NCI-H2029 treated with DMSO at 0.1 percent for 48 hours (cell line): ENCODE measurements at places on chromosomes 13 and 19.

DNA sequence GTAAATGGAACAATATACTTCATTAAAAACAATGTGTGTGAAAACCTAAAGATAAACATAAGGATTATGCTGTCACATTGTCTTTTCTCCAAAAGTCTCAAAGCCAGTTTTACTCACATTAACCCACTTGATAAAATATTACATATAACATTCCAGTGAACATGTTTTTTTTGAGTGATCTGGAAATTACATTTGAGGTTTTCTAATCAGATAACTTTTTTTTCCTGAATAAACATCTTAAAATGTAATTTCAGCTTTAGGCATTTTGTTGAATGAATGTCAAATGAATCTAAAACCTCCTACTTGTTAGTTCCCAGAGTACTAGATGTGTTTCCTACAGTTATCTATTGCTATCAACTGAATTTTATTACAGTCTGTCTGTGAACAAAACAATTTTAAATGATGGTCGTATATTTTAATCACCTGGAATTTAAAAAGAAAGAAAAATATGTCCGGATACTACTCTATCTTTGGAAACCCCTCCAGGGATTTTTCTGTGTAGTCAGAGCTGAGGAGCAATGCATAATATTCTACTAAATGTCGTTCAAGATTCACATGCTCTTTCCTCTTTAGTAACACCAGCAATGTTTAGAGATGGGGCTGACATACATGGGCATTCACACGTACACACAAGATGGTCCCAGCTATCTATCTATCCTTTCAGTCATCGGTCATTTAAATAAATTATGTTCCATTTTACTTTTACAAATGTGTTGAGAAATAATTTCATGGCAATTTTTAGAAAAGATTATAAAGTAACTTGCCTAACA is 283.9 kb downstream of the KLF12 start:
- DNase-seq, result no peak

DNA sequence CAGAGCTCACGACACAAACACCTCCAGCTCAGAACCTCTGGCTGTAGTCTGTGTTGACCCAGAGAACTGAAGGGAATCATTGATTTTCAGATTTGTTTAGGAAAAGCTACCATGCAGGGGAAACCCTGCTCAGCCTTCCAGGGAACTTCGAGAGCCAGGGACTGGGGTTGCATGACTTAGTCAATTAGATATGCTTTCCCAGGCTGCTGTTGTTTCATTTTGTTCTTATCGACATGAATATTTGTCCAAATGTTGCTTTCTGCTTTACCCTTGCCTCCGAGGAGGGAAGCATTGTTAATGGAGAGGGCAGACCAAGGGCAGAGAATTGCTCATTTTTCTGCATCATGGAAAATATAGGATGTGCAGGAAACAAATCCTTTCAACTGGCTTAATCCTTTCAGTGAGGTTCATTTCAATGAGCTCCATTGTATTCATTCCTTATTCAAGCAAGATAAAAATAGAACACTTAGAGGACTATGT is 82.5 kb downstream of the KLF5 start:
- DNase-seq, result peak; percentile 57

DNA sequence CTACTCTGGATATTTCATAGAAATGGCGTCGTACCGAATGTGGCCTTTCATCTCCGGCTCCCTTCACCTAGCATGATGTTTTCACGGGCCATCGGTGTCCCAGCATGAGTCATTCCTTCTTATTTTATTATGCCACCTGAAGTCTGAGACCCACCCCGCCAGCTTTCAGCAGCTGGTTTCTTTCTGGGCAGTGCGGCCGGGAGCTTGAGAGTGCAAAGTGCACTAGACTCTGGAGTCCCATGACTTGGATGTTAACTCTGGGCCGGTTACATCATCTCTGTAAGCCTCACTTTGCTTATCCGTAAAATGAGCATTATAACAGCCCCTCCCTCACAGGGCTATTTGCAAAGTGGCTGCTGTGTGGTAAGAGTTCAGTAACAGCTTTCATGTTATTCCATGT is 5.8 kb upstream of the KMT5C start:
- DNase-seq, result no peak

DNA sequence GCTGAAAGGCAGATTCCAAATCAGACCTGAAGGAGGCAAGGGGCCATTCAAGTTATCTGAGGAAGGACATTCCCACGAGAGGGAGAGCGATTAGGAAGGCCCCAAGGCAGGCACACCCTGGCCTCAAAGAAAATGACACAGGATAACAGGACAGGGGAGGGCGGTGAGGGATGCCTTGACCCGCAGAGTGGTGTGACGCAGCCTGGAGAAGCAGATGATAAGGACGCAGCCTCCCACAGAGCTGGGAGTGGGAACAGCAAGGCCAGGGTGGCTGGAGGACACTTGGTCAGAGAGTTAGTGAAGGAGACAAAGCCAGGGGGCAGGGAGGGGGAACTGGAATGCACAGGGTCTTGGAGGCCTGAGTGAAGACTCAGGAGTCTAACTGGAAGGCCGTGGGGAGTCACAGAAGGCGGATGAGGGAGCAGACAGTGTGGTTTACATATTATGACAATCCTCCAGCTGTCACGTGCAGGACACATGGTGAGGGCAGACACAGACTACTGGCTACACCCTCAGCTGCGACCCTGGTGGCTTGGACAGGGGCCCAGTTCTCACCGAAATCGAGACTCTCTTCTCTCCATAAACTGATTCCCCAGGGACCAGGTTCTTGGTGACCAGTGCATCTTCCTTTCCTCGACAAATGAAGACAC is 5.8 kb upstream of the DYRK1B start:
- DNase-seq, result no peak

GRCh38 chr19:41288673-41289530 is 21.1 kb upstream of the CCDC97 start:
- DNase-seq, result no peak

- DNase-seq, result no peak
Measured at GRCh38 chr19:31113293-31113692, 235.9 kb downstream of the TSHZ3 start.

- DNase-seq, result no peak
Measured at GRCh38 chr13:93477238-93477637, 250.6 kb downstream of the GPC6 start.

DNA sequence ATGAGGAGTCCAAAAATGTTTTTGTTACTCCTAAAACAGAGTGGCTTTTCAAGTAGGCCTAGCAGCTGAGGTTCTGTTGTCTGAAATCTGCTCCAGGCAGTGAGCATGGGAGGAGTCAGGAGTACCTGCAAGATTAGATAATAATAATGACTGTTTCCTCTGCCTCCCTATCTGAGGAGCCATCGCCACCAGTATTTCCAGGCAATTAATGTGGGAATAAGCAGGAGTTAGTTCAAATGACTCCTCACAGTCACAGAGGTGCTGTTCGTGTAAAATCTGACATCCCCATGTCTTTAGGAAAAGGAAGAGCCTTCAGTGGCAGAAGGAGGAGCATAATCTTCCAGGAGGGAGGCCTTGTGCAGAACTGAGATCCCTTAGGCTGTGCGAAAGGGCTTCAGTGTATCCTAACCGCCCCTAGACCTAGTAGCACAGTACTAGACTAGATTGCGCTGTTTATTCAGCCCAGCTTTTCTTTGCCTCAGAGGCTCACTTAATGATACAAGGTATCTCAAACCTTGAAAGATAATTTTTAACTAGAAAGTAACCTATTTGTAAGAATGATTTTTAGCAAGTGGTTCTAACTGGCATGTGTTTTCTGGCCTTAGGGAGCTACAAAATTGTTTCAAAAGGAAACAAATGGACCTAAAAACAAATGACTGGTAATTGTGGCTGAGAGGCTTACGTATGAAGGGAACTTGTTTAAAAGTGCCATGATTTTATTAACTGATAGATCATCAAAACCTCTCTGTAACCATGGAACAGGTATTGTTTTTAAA is 49.0 kb downstream of the FREM2 start:
- DNase-seq, result no peak

- DNase-seq, result no peak
Measured at GRCh38 chr13:109427148-109427547, 359.2 kb downstream of the IRS2 start.

DNA sequence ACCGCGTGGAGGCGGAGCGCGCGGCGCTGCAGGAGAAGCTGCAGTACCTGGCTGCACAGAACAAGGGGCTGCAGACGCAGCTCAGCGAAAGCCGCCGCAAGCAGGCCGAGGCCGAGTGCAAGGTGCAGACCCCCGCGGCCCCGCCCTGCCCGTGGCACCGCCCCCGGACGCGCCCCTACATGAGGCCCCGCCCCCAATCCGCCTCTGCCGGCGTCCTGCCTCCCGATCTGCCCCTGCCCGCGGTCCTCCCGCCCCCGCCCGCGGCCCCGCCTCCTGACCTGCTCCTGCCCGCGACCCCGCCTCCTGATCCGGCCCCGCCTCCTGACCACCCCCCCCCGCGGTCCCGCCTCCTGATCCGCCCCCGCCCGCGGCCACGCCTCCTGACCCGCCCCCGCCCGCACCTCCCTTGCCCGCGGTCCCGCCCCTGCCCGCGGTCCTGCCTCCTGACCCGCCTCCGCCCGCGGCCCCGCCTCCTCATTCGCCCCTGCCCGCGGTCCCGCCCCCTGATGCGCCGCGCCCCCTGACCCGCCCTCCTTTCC is 11.7 kb downstream of the PRR36 start:
- no peak for DNase-seq

- no peak for DNase-seq
Measured at GRCh38 chr19:5804516-5805461, at the start of gene NRTN. Gene NRTN, plus strand, starts transcription at chr19:5805067. Its CDS starts 19,099 bp downstream, at chr19:5824166.

DNA sequence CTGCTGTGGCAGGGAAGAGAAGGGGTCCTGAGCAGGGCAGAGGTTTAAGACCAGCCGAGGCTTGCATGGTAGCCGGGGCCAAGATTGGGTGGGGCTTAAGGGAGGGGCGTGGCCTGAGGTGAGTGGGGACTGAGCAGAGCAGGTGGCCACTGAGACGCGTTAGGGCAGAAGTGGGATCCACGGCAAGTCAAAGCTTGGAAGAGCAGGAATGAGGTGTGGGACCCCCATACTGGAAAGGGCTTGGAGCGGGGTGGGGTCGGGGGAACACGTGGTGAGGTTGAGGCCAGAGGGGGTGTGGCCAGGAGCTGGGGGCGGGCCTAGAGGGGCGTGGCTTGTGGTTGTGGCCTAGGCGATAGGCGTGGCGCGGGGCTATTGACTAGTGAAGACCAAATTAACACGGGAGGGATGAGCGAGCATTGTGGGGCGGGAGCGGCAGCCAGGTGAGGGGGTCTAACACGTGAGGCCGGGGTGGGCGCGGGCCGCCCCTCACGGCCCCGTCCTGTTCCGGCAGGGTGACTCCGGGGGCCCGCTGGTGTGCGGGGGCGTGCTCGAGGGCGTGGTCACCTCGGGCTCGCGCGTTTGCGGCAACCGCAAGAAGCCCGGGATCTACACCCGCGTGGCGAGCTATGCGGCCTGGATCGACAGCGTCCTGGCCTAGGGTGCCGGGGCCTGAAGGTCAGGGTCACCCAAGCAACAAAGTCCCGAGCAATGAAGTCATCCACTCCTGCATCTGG is 3.3 kb downstream of the CFD start:
- DNase-seq, result peak; percentile 76

- no peak for DNase-seq
Measured at GRCh38 chr13:30974350-30974749, 41.9 kb downstream of the TEX26 start.

DNA sequence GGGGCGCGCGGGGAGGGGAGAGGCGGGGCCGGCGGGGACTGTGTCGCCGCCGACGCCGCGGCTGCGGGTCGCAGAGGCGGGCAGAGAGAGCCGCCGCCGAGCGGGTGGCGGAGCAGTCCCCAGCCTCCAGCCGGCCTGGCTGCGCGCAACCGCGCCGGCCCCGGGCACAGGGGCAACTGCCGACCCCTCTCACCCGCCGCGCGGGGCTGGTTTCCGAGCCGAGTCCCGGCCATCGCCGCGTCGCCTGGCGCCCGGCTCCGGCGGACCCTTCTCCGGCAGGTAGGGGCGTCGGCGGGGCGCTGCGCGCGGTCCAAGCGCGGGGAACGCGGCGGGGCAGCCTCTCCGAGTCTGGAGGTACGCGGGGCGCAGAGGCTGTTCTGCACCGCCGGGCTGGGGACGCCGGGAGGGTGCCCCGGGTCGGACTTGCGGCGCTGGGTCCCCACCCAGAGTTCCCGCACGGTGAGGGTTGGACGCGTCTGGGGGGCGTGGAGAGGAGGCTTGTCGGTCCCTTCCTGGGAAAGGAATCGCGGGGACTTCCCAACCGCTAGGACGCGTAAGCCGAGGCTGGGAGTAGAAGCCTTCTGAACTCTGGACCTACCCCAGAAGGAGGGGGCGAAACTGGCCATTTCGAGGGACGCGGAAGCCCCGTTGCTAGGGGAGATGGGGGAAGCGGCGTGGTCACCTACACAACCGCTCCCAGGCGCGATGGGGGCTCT is 133.6 kb upstream of the MYO16 start:
- DNase-seq, result no peak

GRCh38 chr13:40540328-40541044 is 126.0 kb downstream of the FOXO1 start:
- DNase-seq, result no peak

DNA sequence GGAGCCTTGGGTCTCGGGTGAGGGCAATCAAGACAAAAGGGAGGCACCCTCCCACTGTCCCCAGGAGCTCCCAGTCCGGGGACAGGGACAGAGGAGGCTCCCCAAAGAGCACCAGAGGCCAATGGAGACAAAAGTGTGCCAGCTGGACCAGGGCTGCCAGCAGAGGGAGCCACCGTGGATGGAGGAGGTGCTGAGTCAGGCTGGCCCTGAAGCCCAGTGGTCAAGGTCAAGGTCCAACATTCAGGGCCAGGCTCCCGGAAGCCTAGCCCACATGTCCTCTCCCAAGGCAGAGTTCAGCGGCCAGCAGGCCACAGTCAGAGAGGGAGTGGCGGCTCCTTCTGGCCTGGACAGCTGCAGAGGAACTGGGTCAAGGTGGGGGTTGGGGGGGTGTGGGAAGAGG is 8.4 kb downstream of the COL5A3 start:
- no peak for DNase-seq

GRCh38 chr19:35644987-35645679 is 3.0 kb upstream of the COX6B1 start:
- peak; percentile 49 for DNase-seq

- no peak for DNase-seq
Measured at GRCh38 chr19:623175-623916, 10.0 kb downstream of the POLRMT start.

GRCh38 chr19:5865772-5866171 is 4.6 kb downstream of the FUT5 start:
- no peak for DNase-seq

- no peak for DNase-seq
Measured at GRCh38 chr13:85772367-85772766, 26.9 kb downstream of the SLITRK6 start.

DNA sequence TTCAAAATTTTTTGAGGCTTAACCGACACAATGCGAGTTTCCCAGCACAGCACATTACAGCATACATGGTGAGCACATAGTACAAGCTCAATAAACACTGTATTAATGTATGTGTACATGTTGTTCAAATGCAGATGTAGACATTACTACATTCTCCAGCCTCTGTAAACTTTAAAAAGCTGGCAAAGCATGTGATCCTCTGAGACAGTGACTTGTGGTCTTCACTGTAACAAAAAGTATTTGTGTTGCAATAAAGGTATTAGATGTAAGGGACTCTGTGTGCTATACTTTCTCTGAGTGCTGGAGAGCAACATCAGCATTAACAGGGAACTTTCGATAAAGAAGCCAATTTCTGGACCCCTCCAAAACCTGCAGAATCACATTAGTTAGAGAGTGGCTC is 46.4 kb upstream of the ZNF254 start:
- DNase-seq, result no peak
